ENCODE measurements at places on chromosomes 6 and 20.

DNA sequence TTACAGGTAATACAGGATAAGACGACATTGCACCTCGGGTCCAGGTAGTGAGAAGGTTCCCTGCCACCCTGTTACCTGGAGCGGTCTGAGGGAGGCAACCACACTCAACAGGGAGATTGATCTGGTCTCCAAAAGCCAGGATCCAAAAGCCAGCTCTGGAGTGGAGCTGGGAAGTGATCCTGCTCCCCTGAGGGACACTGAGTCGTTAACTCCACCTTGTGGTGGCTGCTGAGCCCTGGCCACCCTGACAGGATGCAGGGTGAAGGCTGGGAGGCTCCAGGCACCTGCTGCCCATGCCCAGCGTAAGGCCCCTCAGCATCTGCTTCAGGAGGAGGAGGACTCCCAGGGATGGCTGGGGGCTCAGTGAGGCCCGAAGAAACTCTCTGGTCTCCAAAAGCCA, 38.7 kb upstream of the SLC22A2 start:
- no peak for DNase-seq

GRCh38 chr20:50546729-50547314, 36.6 kb downstream of the PTPN1 start:
- no peak for DNase-seq

- DNase-seq = no peak
Measured at GRCh38 chr20:10662151-10662550, 11.6 kb downstream of the JAG1 start.

DNA sequence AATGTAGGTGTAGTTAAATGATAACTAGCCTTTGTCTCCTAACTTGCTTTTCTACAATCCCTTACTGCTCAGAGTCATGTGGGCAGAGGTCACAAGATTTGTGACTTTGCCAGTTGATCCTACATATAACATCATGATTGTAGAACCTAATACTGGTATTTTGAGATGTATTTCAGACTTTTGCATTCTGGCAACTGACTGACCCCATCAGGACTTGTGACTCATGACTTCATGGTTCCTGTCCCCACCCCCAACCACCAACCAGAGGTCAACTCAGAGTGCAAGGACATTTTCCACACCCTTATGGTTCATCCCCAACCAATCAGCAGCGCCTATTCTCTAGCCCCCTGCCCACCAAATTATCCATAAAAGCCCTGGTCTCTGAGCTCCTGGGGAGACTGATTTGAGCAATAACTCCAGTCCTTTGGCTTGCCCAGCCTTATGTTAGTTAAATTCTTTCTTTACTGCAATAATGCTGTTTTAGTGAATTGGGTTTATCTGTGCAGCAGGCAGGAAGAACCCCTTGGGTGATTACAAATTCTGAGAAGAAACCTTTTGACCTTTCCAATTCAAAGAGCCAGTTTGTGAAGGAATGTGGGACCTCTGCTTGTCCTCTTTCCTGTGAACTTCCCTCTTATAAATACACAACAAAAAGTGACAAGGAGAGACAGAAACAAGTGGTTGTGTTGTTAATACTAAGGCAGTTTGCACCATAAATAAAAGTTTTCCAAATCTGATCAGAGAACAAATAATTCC, 588.7 kb downstream of the UTRN start:
- DNase-seq = no peak

DNA sequence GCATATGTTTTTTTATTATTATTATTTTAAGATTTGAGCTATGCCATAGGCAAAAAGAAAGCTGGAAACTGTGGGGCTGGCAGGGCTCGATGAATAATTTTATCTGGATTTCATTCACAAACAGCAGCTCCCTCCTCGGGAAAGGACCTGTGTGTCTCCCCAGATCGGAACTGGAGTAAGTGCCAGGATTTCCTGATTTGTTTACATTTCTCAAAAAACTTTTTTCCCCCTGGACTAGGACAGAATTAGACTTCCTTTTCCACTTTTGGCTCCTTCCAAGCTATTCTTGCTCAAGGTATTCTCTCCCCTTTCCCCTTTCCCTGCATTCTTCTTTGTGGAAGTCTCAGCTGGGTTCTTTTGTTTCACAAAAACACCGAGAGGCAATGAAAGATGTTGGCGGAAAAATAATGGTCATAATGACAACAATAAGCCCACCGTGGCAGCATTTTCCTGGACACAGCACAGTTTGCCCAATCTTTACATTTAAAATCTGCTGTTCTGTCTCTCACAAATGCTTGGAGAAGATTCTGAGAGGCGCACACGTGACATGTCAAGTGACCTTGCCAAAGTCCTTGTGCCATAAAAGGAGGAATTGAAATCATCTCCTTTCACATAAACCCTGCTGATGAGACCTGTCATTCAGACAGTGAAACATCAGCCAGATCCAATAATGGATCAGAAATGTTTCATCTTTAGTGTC, 85.8 kb upstream of the PREP start:
- no peak for DNase-seq

Data from HS-5 (cell line).